ENCODE measurements at places on chromosomes 13 and 19. TPM values are rescaled to one million over a fixed set of nuclear protein-coding genes. Genes with fewer than 3 reads are reported as not detected.

- no peak for DNase-seq
- H3K27me3 ChIP-seq, result no peaks in the 10 kb centered on the region
- no peak overlapping the region for H3K4me3 ChIP-seq
- H3K4me1 ChIP-seq, result no peaks in the 10 kb centered on the region
- no peaks in the 10 kb centered on the region for H3K36me3 ChIP-seq
- H3K27ac ChIP-seq, result no peak overlapping the region
Measured at GRCh38 chr13:91280801-91281200, 66.7 kb upstream of the MIR17HG start.

GRCh38 chr19:51568456-51568855, 2.6 kb upstream of the ZNF175 start:
- H3K36me3 ChIP-seq, result no peaks in the 10 kb centered on the region
- no peaks in the 10 kb centered on the region for H3K27me3 ChIP-seq
- peaks cover 6% of the 10 kb centered on the region for H3K4me1 ChIP-seq
- no peak overlapping the region for H3K27ac ChIP-seq

DNA sequence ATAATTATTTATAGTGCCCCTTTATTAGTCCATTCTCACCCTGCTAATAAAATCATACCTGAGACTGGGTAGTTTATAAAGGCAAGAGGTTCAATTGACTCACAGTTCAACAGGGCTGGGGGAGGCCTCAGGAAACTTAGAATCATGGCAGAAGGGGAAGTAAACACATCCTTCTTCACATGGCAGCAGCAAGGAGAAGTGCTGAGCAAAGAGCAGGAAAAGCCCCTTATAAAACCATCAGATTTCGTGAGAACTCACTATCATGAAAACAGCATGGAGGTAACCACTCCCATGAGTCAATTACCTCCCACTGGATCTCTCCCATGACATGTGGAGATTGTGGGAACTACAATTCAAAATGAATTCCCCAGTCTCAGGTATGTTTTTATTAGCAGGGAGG, 89.9 kb upstream of the STARD13 start:
- no peaks in the 10 kb centered on the region for H3K36me3 ChIP-seq
- H3K4me1 ChIP-seq, result no peaks in the 10 kb centered on the region
- no peaks in the 10 kb centered on the region for H3K27me3 ChIP-seq
- no peak overlapping the region for H3K4me3 ChIP-seq
- no peak for DNase-seq

- no peak overlapping the region for H3K4me3 ChIP-seq
- no peaks in the 10 kb centered on the region for H3K27me3 ChIP-seq
- no peak overlapping the region for H3K27ac ChIP-seq
- no peaks in the 10 kb centered on the region for H3K4me1 ChIP-seq
- no peaks in the 10 kb centered on the region for H3K36me3 ChIP-seq
Measured at GRCh38 chr13:109764470-109765291, 21.7 kb downstream of the IRS2 start.

GRCh38 chr13:114222461-114222968, 12.2 kb upstream of the CDC16 start:
- no peaks in the 10 kb centered on the region for H3K36me3 ChIP-seq
- H3K27ac ChIP-seq, result no peak overlapping the region
- no peak for DNase-seq
- no peak overlapping the region for H3K4me3 ChIP-seq
- no peaks in the 10 kb centered on the region for H3K4me1 ChIP-seq

DNA sequence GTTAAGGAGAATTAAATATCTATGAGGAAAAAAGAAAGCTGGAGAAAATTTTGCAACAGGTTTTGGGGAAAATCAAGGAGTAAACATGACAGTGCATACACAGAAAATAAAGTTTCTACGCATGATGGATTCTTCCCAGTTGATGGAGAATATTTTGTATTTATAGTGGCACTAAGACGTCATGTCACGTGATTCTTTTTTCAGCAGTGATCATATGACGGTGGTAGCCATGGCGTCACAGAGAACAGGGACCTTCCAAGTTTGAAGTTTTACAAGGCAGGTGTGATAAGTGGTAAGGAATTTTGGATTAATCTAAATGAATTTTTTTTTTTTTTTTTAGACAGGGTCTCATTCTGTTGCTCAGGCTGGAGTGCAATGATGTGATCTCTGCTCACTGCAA, 8.5 kb downstream of the MBD3L1 start:
- no peak overlapping the region for H3K4me3 ChIP-seq
- H3K27ac ChIP-seq, result no peak overlapping the region
- no peaks in the 10 kb centered on the region for H3K4me1 ChIP-seq
- no peaks in the 10 kb centered on the region for H3K27me3 ChIP-seq
- no peaks in the 10 kb centered on the region for H3K36me3 ChIP-seq

- DNase-seq, result no peak
- no peaks in the 10 kb centered on the region for H3K27me3 ChIP-seq
- H3K36me3 ChIP-seq, result no peaks in the 10 kb centered on the region
- H3K4me1 ChIP-seq, result no peaks in the 10 kb centered on the region
Measured at GRCh38 chr19:29591670-29592069, 14.4 kb upstream of the POP4 start.

DNA sequence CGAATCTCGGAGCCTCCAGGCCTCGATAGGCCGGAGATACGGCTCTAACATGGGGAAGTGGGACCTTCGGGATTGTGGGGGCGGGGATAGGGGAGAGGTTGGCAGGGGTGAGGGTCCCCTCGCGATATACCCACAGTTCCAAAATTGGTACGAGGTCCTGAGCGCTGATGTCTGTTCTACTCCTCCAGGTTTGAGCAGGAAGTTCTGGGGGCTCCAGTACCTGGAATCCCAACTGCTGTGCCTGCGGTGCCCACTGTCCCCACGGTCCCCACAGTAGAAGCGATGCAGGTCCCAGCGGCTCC, 447 bp downstream of the RBM42 start:
- no peaks in the 10 kb centered on the region for H3K36me3 ChIP-seq
- H3K4me1 ChIP-seq, result peaks cover 5% of the 10 kb centered on the region
- peak overlapping the region; percentile 93 for H3K4me3 ChIP-seq
- no peak for DNase-seq
- peak overlapping the region; percentile 78 for H3K27ac ChIP-seq

GRCh38 chr13:95155093-95155492, 146.2 kb downstream of the ABCC4 start:
- DNase-seq, result no peak
- no peak overlapping the region for H3K4me3 ChIP-seq
- no peaks in the 10 kb centered on the region for H3K27me3 ChIP-seq

FBXL12 gene
- total RNA-seq, result 8.2 TPM

KLF1 gene
- total RNA-seq, result 0.77 TPM

DNA sequence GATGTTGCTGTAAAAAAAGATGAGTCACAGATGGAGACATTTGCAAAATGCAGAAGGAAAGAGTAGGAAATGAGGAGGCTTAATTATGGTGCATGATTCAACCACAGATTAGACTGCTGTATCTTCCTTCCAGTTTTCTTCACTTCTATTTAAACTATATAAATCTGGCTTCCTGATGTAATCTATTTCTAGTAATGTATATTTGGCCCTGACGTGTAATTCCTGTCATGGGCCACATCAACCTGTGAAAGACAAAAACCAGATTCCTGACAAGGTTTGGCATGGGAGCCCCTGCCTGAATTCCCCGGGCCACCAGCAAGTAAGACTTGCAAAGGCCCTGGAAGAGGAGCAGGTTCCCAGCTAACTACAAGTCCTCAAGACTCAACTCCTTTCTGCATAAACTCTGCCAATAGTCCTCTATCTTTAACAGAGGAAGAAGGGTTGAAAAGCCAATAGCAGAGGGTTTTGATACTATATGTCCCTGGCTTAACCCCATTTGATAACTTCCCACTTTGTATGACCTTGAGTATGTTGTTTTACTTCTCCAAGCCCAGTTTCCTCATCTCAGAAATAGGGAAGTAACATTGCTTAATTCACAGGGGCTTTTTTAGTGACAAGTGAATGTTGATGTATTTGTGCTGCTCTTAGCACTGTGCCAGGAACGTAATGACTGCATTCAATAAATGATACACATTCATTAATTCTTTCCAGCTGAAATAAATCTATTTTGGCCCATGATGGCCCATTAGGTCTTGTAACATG, 172.7 kb downstream of the SPRY2 start:
- H3K36me3 ChIP-seq, result no peaks in the 10 kb centered on the region
- H3K4me3 ChIP-seq, result no peak overlapping the region
- H3K4me1 ChIP-seq, result no peaks in the 10 kb centered on the region
- no peak for DNase-seq

TGDS gene
- total RNA-seq, result 10.2 TPM

LMTK3 gene
- total RNA-seq, result not detected

DNA sequence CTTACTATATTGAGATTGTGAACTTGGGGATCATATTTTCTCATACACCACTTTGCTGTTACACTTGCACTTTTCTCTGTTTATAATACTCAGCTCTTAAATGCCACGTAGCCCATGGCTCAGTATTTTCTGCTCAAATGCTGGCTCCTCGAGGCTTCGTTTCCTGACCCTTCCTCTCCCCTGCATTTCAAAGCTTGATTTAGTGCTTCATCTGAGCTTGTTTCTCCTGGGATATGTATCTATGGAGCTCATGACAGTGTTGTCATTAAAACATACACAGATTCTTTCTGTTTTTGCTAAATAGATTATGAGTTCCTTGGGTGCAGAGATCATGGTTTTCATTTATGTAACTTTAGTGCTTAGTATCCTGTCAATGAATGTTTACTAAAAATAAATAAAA, 11.4 kb downstream of the CSNK1A1L start:
- no peaks in the 10 kb centered on the region for H3K4me1 ChIP-seq
- H3K27me3 ChIP-seq, result no peaks in the 10 kb centered on the region
- H3K4me3 ChIP-seq, result no peak overlapping the region
- H3K36me3 ChIP-seq, result no peaks in the 10 kb centered on the region
- no peak overlapping the region for H3K27ac ChIP-seq

DNA sequence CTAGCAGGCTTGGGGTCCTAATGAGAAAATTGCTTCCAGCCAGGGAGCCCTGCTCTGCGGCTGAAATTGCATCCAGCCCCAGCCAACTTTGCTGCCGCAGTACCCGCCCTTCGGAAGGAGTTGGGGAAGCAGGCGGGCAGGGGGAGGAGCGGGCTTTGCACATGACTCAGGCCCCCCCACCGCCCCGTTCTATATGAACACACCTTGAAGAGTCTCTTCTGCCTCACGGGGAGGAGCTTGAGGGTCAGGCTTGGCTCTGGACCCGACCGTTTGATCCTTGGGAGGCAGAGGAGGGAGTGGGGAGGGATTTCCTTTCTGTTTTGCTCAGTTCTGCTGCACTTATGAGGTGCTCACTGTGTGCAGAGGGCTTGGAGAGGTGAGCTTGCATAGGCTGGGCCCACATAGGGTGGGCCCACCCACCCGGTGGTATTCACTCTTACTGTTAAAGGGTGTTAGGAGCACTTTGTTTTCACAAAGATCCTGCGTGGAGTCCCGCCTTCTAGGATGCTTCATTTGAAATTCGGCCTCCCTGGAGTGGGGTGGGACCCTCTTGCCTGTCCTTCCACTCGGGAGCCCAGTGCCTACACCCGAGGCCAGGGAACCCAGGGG, 46.5 kb downstream of the LYL1 start:
- peak overlapping the region; percentile 100 for H3K27ac ChIP-seq
- peaks cover 71% of the 10 kb centered on the region for H3K4me1 ChIP-seq
- no peaks in the 10 kb centered on the region for H3K36me3 ChIP-seq
- peak; percentile 86 for DNase-seq

- H3K4me3 ChIP-seq, result peak overlapping the region; percentile 62
- H3K27ac ChIP-seq, result peak overlapping the region; percentile 94
Measured at GRCh38 chr19:2428321-2428690, 920 bp upstream of the TIMM13 start.

GRCh38 chr13:42272115-42272803, at the start of gene AKAP11:
TSS of gene AKAP11 (plus strand) at chr13:42272152. CDS start at chr13:42286349, 14,197 bp downstream.
- peak within 1 kb of the TSS; percentile 92 for H3K27ac ChIP-seq
- no peaks in the 10 kb centered on the region for H3K4me1 ChIP-seq
- H3K4me3 ChIP-seq, result peak within 1 kb of the TSS; percentile 72
- H3K27me3 ChIP-seq, result no peaks in the 10 kb centered on the region
- no peaks in the 10 kb centered on the region for H3K36me3 ChIP-seq

TNNT1 gene
- total RNA-seq, result not detected

- H3K27me3 ChIP-seq, result no peaks in the 10 kb centered on the region
- no peaks in the 10 kb centered on the region for H3K4me1 ChIP-seq
- H3K36me3 ChIP-seq, result no peaks in the 10 kb centered on the region
- DNase-seq, result no peak
- no peak overlapping the region for H3K4me3 ChIP-seq
- H3K27ac ChIP-seq, result no peak overlapping the region
Measured at GRCh38 chr19:27776524-27776923, 1436.4 kb downstream of the UQCRFS1 start.

CD79A gene
- total RNA-seq, result 0.29 TPM

DNA sequence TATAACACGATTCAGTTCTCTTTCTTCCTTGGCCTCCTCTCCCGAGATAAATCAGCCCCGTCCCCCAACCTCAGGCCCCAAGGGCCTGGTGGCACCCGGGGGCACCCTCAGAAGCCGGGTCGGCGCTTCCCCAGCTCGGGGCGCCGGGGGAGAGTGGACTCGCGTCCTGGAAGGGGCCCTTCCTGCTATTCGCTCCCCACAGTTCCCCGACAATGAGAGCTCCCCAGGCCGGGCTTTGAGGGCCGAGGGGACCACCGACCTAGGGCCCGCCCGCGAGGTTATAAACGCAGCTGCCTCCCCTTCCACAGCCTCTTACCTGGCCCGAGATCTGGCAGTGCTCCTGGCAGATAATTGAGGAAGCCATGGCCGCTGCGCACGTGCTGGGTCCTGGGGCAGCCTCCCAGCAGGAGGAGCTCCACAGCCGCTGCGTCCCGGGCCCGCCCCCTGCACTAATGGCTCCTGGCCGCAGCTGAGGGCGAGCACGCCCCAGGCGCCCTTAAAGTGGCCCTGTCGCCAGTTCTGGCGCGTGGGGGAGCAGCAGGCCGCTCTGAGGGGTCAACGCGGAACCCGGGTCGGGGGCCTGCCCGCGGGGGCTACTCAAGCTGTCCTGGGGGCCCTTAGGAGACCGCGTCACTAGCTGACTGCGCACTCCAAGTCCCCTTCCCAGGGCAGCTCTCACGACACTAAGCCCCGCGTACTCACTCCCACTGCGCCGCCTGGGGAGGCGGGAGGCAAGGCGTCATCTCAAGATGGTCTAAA, at the start of gene SOHLH2:
SOHLH2 (minus strand) TSS at position 394 of the 759 bp plus-strand sequence; CDS start at position 364, 30 bp downstream.
- H3K27ac ChIP-seq, result no peak within 1 kb of the TSS
- DNase-seq, result no peak

ZFP36 gene
- total RNA-seq, result 46.6 TPM

- no peak overlapping the region for H3K27ac ChIP-seq
- H3K36me3 ChIP-seq, result no peaks in the 10 kb centered on the region
- H3K27me3 ChIP-seq, result no peaks in the 10 kb centered on the region
- no peak for DNase-seq
- H3K4me1 ChIP-seq, result no peaks in the 10 kb centered on the region
Measured at GRCh38 chr19:29309637-29310036, 96.7 kb upstream of the UQCRFS1 start.
